ENCODE measurements at places on chromosomes 11 and 22. TPM values are rescaled to one million over a fixed set of nuclear protein-coding genes. Genes with fewer than 3 reads are reported as not detected.
A peak's percentile ranks its signal among the peaks of the same experiment; 100 is the strongest.

The HEPHL1 gene
- 0.13 TPM for total RNA-seq

GRCh38 chr11:62850911-62851806 is 11.8 kb upstream of the WDR74 start:
- DNase-seq: no peak
- peaks cover 56% of the 10 kb centered on the region for H3K36me3 ChIP-seq
- peaks cover 29% of the 10 kb centered on the region for H3K4me1 ChIP-seq
- 0 out of 2 replicates have a peak, but pooled peaks cover 4% of the 10 kb centered on the region for H3K27me3 ChIP-seq
- H3K27ac ChIP-seq: peak overlapping the region; percentile 94
- peak overlapping the region; percentile 99 for H3K4me3 ChIP-seq

GRCh38 chr11:12200991-12201985 is 90.9 kb downstream of the MICAL2 start:
- no peak for DNase-seq
- H3K4me3 ChIP-seq: no peak overlapping the region
- no peak overlapping the region for H3K27ac ChIP-seq
- H3K4me1 ChIP-seq: no peaks in the 10 kb centered on the region
- no peaks in the 10 kb centered on the region for H3K27me3 ChIP-seq

GRCh38 chr22:27801202-27801615 is 347 bp downstream of the MN1 start:
- DNase-seq: peak; percentile 58
- H3K27me3 ChIP-seq: peaks cover 78% of the 10 kb centered on the region
- peak overlapping the region; percentile 81 for H3K4me3 ChIP-seq
- H3K36me3 ChIP-seq: no peaks in the 10 kb centered on the region

DNA sequence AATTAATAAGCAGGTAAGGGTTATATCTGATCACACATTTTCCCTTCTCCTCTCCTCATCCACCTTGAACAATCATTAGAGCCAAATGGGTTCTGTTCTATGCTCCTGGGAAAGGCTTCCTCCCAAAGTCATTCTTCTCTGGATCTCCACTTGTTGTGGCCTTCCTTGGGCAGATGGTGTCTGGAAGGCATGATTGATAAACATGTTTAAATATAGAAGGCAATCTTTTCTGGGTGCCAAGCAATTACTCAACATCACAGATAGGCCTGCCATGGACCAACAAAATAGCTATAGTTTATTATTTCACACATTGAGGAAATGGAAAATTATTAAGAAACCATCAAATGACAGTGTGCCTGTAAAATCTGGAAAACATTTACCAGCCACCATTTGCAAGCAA is 73.5 kb downstream of the KCNA4 start:
- H3K27me3 ChIP-seq: no peaks in the 10 kb centered on the region
- DNase-seq: no peak
- peaks cover 15% of the 10 kb centered on the region for H3K36me3 ChIP-seq

DNA sequence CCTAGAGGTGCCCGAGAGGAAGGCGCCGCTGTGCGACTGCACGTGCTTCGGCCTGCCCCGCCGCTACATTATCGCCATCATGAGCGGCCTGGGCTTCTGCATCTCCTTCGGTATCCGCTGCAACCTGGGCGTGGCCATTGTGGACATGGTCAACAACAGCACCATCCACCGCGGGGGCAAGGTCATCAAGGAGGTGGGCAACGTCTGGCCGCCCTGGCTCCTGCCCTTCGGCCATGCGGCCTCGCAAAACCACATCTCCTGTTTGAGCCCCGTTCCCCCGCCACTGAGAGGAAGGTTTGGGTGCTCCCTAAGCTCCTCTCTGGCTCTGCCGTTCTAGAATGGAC is 3.4 kb downstream of the SLC17A6 start:
- H3K4me1 ChIP-seq: peaks cover 74% of the 10 kb centered on the region
- H3K4me3 ChIP-seq: peak overlapping the region; percentile 78
- no peak overlapping the region for H3K27ac ChIP-seq

DNA sequence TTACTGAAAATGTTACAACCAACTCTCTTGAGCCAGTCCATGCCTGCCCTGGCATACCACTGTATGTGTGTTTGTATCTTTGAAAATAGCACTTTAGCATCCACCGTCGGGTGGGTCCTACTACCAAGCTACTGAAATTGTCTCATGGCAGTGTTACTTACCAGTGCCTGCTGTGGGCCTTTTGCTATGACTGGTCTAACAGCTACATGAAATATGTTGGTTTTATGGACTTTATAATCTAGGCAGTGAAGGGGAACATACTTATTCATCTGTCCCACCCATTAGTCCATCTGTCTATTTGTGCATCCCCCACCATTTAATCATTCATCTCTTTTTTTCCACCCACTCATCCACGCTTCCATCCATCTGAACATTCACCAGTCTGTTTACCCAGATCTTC is 106.0 kb downstream of the NAV2 start:
- no peaks in the 10 kb centered on the region for H3K27me3 ChIP-seq
- peaks cover 15% of the 10 kb centered on the region for H3K36me3 ChIP-seq
- peak overlapping the region; percentile 27 for H3K4me3 ChIP-seq
- peaks cover 82% of the 10 kb centered on the region for H3K4me1 ChIP-seq
- H3K27ac ChIP-seq: peak overlapping the region; percentile 93

GRCh38 chr11:117618982-117619355 is 178.0 kb downstream of the DSCAML1 start:
- no peaks in the 10 kb centered on the region for H3K36me3 ChIP-seq
- H3K4me3 ChIP-seq: no peak overlapping the region
- H3K27ac ChIP-seq: no peak overlapping the region
- DNase-seq: peak; percentile 59

The PRAME gene
- 1.4 TPM for total RNA-seq

- H3K36me3 ChIP-seq: no peaks in the 10 kb centered on the region
- no peak for DNase-seq
- peaks cover 94% of the 10 kb centered on the region for H3K27me3 ChIP-seq
- H3K4me1 ChIP-seq: peaks cover 26% of the 10 kb centered on the region
- peak overlapping the region; percentile 79 for H3K4me3 ChIP-seq
Measured at GRCh38 chr11:120211522-120212258, 858 bp downstream of the OAF start.

DNA sequence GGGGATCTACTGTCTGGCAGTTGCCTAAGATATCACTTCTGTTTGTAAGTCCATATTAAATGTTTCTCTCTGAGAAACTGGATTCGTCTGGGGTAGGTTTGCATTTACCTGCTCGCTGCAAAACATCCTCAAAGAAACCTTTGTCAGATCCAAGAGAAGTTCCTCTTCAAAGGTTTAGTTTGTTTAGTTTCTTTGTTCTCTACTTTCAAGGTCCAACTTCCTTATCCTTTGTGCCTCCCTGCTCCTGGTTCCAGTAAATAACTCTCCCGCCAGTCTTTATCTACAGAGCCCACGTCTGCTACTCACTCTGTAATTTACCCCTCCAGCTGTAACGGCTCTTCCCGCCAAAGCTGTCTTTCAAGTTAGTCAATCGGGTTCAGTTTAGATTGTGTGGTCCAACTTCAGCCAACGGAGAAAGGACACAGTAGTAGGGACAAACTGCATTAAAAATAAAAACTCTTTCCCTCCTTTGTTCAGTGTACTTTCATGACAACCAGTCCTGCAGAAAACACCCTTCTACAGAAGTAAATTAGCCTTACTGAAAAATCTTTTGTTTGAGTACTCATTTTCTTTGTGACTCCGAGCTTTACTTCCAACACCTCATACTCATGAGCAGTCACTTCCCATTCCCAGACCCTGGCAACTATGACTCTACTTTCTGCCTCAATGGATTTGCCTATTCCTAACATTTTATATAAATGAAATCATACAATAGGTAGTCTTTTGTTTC is 41.0 kb downstream of the TMPRSS5 start:
- peaks cover 16% of the 10 kb centered on the region for H3K27me3 ChIP-seq
- no peak overlapping the region for H3K4me3 ChIP-seq
- peaks cover 18% of the 10 kb centered on the region for H3K4me1 ChIP-seq
- peaks cover 17% of the 10 kb centered on the region for H3K36me3 ChIP-seq
- no peak overlapping the region for H3K27ac ChIP-seq

DNA sequence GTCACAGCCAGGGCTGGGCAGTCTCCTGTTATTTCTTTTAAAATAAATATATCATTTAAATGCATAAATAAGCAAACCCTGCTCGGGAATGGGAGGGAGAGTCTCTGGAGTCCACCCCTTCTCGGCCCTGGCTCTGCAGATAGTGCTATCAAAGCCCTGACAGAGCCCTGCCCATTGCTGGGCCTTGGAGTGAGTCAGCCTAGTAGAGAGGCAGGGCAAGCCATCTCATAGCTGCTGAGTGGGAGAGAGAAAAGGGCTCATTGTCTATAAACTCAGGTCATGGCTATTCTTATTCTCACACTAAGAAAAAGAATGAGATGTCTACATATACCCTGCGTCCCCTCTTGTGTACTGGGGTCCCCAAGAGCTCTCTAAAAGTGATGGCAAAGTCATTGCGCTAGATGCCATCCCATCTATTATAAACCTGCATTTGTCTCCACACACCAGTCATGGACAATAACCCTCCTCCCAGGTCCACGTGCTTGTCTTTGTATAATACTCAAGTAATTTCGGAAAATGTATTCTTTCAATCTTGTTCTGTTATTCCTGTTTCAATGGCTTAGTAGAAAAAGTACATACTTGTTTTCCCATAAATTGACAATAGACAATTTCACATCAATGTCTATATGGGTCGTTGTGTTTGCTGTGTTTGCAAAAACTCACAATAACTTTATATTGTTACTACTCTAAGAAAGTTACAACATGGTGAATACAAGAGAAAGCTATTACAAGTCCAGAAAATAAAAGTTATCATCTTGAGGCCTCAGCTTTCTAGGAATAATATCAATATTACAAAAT is 13.4 kb downstream of the OR51B4 start:
- no peak for DNase-seq
- no peaks in the 10 kb centered on the region for H3K27me3 ChIP-seq
- H3K36me3 ChIP-seq: no peaks in the 10 kb centered on the region
- no peak overlapping the region for H3K27ac ChIP-seq

DNA sequence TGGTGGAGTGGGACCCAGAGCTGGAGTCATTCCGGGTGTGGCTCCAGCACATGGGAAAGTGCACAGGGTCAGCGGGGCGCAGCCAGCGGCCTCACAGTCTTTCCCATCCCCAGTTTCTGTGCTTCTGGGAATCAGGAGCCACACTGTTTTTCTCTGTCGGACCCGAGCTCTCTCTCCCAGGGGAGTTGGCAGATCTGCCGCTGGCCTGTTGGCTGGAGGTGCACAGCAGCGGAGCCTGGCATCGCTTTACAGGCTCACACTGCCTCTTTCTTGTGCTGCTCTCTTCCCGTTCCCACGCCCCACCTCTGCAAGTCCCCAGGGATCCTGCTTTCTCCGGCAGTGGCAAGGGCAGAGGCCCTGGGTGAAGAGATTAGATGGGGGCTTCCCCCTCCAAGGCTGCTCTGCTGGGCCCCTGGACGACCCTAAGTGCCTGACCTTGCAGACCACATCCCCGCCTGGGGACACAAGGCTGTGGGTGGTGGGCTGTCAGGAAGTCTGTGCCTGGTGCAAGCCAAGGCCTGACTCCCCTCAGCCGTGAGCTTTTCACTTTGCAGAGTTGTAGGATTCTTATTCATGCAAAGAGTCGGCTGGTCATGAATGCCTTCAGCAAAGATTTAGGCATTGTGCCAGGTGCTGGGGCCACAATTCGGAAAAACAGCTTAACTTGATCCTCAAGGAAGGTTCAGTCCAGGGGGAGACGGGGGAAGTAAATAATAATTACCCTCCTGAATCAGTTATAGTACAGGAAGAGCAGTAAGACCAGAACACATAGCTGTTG is 116.3 kb downstream of the TIMP3 start:
- peaks cover 22% of the 10 kb centered on the region for H3K36me3 ChIP-seq
- no peaks in the 10 kb centered on the region for H3K27me3 ChIP-seq
- H3K27ac ChIP-seq: peak overlapping the region; percentile 39

DNA sequence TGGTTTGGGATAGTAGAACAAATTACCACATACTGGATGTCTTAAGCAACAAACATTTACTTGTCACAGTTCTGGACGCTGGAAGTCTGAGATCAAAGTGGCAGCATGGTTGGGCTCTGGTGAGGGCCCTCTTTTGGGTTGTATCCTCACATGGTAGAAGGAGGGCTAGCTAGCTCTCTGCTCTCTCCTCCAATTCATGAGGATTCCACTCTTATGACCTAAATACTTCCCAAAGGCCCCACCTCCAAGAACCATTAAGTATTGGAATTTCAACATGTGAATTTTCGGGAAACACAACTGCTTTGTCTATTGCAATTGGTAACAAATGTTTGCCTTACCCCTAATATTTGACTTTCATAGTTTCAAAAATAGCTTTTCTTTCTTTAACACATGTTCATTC is 52.6 kb downstream of the MUC15 start:
- no peaks in the 10 kb centered on the region for H3K36me3 ChIP-seq
- DNase-seq: no peak
- H3K4me3 ChIP-seq: no peak overlapping the region
- H3K4me1 ChIP-seq: peaks cover 9% of the 10 kb centered on the region
- peaks cover 51% of the 10 kb centered on the region for H3K27me3 ChIP-seq

Data from WTC11 (cell line).